Activated naive CD4-positive, alpha-beta T cell treated with anti-CD3 and anti-CD28 coated beads for 36 hours (primary cell): ENCODE measurements at places on chromosomes 5 and 9. TPM values are rescaled to one million over a fixed set of nuclear protein-coding genes. Genes with fewer than 3 reads are reported as not detected.

DNA sequence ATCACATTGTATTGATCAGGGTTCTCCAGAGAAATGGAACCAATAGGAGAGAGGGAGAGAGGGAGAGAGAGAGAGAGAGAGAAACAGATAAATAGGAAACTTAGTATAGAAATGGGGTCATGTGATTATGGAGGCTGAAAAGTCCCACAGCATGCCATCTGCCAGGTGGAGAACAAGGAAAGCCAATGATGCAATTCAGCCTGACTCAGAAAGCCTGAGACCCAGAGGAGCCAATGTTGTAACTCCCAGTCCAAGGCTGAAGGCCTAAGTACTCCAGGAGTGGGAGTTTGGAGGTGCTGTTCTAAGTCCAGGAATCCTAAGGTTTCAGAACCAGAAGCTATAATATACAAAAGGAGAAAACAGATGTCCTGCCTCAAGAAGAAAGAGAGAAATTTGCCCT lies 48.4 kb upstream of the ISOC1 start:
- DNase-seq, result no peak

GRCh38 chr5:149803641-149804468 lies 73.7 kb downstream of the PPARGC1B start:
- DNase-seq, result no peak

GRCh38 chr9:34218446-34218845 lies 39.6 kb downstream of the UBAP1 start:
- no peak for DNase-seq

GRCh38 chr5:121164632-121165031 lies 687.0 kb upstream of the FTMT start:
- no peak for DNase-seq

DNA sequence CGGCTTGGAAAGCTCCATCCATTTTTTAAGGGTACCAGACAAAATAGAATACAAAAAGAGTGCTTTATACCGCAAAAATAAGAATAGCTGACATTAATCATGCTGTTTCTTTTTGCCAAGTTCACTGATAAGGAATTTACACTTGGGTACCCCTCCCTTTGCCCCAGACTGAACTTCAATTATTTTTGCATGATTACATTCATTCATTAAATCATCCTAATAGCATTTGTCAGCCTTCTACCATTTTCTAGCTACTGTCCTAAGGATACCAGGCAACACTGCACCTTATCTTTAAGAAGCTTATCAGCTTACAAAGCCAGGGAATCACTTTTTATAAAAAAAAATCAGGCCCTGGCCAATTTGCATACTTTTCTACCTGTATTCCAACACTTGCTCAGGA lies 48.4 kb downstream of the YIPF5 start:
- DNase-seq, result no peak

GRCh38 chr5:73234204-73234555 lies 61.2 kb downstream of the TMEM174 start:
- DNase-seq, result no peak

- no peak for DNase-seq
These were observed 177.0 kb downstream of the CDK5RAP2 start for GRCh38 chr9:120402741-120403542.

Gene ALDH1A1
- total RNA-seq, result not detected

Gene CLIC3
- not detected for total RNA-seq

Gene PCDHB12
- total RNA-seq, result not detected

Gene KCTD16
- total RNA-seq, result 0.29 TPM

Gene DNM1
- total RNA-seq, result 0.07 TPM
